Articular chondrocyte of knee joint (primary cell): ENCODE measurements at places on chromosomes 7 and 10. TPM values are rescaled to one million over a fixed set of nuclear protein-coding genes. Genes with fewer than 3 reads are reported as not detected.

ITPRID1 gene
- total RNA-seq, result not detected in 2 replicates

MAGI2 gene
- 21.2 and 22.2 TPM in 2 replicates for total RNA-seq

DGKI gene
- total RNA-seq, result 5.2 and 8.3 TPM in 2 replicates

TAX1BP1 gene
- 123 and 135 TPM in 2 replicates for total RNA-seq

LBX1 gene
- not detected in 2 replicates for total RNA-seq

NAT16 gene
- total RNA-seq, result 0.11 TPM in 1 of 2 replicates, not detected in the other

GOLGA7B gene
- total RNA-seq, result 0.11 and 0.26 TPM in 2 replicates
